Stimulated activated CD4-positive, alpha-beta T cell treated with anti-CD3 and anti-CD28 coated beads, Interleukin-12 subunit alpha, Interleukin-12 subunit beta, amount 100 ng/mL, for 48 hours (primary cell): ENCODE measurements at places on chromosomes 2 and 18.

GRCh38 chr2:78686625-78687153 is 338.8 kb upstream of the REG3G start:
- no peak for DNase-seq

GRCh38 chr2:44104855-44105271 is 63.8 kb upstream of the PPM1B start:
- DNase-seq = no peak

GRCh38 chr18:34911661-34912384 is 129.4 kb upstream of the MAPRE2 start:
- no peak for DNase-seq

- no peak for DNase-seq
Observed at GRCh38 chr18:49135877-49136276, 185.1 kb upstream of the SMAD7 start.

- no peak for DNase-seq
Observed at GRCh38 chr2:240921311-240921994, 15.3 kb downstream of the CROCC2 start.

GRCh38 chr2:112095681-112096080 is 40.6 kb downstream of the TMEM87B start:
- DNase-seq = no peak

DNA sequence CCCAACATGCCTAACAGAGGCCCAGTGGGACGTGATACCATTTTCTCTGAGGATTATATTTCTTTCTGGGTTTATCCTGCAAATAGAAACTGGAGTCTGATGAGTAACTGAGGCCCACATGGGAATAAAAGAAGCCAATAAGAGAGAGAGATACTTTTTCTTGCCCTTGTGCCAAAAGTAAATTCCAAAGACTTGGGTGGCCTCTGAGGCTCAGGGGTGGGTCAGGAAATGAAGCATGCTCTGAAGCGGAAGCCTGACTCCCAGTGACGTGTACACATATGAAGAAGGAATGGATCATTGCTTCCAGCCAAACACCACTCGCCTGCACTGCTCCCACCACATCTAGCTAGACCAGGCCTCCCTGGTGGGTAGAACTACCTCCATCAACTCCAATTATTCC is 273.6 kb upstream of the NCKAP5 start:
- no peak for DNase-seq

- no peak for DNase-seq
Observed at GRCh38 chr18:76429262-76430126, 65.5 kb downstream of the ZNF516 start.

DNA sequence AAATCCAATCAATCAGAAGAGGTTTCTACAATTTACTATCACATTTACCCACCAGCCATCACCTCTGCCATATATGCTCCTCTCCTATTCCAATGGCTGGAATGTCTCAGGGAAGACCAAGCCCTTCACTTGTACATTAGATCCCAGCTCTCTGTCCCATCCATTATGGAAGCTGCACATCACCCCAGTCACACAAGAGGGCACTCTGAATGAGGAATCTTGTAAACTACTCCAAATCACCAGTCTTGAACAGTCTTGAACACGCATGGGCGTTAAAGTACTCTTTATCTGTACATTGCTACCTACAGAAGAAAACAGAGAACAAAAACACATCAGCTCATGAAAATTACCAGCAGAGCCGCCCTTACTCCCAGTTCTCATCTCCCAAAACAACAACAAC is 38.7 kb downstream of the ZC3H8 start:
- DNase-seq = no peak

DNA sequence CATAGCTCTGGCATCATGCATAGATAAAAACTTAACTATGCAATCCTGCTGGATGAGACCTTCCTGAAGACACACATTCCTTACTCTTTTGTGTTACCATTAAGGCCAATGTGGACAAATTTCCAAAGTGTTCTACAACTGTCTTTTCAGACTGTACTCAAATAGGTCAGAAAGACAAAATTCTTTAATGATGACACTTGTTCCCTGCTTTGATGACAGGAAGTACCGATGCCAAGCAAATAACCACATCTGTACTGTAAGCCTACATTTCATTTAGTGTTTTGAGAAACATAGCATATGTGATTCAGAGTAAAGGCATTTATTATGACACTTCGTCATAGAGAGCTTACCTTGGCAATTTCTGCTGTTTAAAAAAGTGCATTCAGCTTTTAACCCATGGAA is 55.0 kb downstream of the PMAIP1 start:
- DNase-seq = no peak

GRCh38 chr2:18171191-18172139 is 293.0 kb downstream of the KCNS3 start:
- no peak for DNase-seq

- DNase-seq = no peak
Observed at GRCh38 chr18:13527730-13528129, 198.6 kb downstream of the FAM210A start.
